Epithelial cell of esophagus (primary cell): ENCODE measurements at places on chromosomes 13 and 19.

DNA sequence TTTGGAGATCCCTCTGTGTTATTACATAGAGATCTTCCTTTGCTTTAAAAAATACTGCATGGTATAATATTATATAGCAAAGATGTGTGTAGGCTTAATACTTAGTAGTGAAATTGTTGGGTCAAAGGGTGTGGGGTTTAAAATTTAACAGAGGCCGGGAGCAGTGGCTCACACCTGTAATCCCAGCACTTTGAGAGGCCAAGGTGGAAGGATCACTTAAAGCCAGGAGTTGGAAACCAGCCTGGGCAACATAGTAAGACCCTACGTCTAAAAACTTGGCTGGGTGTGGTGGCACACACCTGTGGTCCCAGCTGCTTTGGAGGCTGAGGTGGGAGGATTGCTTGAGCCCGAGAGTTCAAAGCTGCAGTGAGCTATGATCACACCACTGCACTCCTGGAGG lies 22.3 kb upstream of the CEBPA start:
- no peak for DNase-seq

DNA sequence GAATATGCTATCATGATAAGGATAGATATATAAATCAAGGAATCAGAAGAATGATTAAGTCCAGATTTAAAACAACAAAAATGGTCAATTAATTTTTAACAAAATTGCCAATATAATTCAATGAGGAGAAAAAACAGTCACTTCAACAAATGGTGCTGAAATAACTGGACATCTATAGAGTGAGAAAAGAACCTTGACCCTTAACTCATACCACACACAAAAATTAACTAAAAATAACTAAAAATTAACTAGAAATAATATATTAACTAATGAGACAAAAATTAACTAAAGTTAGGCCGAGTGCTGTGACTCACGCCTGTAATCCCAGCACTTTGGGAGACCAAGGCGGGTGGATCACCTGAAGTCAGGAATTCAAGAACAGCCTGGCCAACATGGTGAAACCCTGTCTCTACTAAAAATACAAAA lies 9.5 kb downstream of the LGALS7 start:
- DNase-seq: no peak

DNA sequence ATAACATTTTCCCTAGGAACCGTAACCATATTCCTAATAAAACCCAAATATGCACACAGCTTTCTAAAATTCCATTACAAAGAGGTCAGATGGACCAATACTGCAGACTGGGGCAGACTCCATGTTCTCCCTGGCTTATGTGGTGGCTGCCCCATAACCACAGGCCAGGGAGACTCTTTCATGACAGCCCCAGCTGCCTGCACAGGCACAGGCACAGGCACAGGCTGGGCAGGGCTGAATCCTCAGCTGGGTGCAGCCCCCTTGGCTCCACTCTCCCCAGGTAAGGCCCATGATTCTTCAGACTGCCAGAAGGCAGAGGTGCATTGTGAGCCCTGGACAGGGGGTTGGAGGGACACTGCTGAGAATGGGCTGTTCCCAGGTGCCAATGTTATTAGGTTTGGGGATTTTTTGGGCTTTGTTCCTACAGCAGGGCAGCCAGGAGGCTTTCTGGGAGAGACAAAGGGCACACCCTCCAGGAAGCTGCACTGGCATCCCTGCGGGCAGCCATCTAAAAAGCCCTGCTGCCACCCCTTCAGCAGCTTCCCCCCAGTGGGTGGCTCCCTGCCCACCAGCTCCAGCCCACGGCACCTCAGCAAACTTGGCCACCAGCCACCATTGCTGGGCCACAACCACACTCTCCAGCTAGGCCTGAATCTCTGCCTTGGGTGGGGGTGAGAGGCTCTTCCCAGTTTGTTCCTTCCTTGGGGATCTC lies 20.0 kb downstream of the DOCK9 start:
- DNase-seq: no peak

- DNase-seq: no peak
Observed at GRCh38 chr13:75818179-75818967, 182.2 kb downstream of the LMO7 start.

- DNase-seq: no peak
Observed at GRCh38 chr13:59700281-59700680, 463.4 kb downstream of the DIAPH3 start.

GRCh38 chr13:31056644-31057271 lies 104.9 kb downstream of the HSPH1 start:
- no peak for DNase-seq

DNA sequence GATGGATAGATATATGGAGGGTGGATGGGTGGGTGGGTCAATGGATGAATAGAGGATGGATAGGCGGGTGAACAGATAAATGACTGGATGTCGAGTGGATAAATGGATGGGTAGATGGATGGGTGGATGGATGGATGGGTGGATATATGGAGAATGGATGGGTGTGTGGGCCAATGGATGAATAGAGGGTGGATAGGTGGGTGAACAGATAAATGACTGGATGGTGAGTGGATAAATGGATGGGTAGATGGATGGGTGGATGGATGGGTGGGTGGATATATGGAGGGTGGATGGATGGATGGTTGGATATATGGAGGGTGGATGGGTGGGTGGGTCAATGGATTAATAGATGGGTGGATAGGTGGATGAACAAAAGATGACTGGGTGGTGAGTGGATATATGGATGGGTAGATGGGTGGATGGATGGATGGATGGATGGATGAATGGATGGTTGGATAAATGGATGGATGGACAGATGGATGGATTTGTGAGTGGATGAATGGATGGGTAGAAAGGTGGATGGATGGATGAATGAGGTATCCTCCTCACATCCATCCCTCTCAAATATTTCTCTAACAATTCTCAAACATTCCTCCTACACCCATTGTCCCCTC lies 21.0 kb downstream of the AXL start:
- no peak for DNase-seq
